ENCODE measurements at places on chromosomes 2 and 18.

- no peak for DNase-seq
Observed at GRCh38 chr18:48485828-48486405, 52.9 kb upstream of the CTIF start.

DNA sequence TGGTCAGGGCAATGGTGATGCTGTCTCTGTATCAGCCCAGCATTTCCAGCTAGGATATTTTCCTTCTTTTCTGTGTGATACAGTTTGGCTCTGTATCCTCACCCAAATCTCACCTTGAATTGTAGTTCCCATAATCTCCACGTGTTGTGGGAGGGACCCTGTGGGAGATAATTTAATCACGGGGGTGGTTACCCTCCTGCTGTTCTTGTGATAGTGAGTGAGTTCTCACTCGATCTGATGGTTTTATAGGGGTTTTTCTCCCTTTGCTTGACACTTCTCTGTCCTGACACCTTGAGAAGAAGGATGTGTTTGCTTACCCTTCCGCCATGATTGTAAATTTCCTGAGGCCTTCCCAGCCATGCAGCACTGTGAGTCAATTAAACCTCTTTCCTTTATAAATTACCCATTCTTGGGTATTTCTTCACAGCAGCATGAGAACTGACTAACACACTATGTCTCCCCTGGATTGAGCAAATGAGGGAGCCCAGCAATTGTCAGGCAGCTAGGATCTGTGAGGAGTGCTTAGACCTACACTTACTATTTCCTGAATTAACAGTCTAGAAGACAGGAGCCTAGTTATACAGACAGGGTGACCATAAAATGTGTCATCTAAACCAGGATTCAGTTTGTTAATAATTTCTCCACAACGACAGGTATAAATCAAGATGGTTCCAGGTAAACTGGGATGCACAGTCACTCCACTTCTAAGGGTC, 6.0 kb downstream of the SCN2A start:
- no peak for DNase-seq

DNA sequence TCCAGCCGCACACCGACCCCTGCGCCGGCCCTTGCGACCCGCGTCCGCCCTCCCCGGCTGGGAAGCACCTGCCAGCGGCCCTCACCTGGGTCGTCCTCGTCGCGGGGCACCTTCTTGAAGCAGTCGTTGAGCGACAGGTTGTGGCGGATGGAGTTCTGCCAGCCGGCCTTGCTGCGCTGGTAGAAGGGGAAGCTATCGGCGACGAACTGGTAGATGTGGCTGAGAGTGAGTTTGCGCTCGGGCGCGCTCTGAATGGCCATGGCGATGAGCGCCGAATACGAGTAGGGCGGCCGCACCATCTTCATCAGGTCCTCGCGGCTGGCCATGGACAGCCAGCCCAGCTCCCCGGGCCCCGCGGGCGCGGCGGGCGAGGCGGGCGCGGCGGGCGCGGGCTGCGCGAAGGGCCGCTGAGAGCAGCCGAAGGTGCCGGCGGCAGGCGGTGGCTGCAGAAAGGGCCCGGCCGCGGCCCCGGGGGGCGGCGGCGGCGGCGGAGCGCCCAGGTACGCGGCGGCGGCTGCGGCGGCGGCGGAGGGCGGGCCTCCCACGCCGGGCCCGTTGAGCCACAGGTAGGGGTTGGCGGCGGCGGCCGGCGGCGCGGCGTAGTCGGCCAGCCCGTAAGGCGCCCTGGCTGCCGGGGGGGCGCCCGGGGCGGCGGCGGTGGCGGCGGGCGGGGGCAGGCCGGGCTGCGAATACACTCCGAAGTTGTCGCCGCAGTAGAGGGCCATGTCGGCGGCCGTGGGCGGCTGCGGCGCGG, 505 bp downstream of the FOXI3 start:
- no peak for DNase-seq

GRCh38 chr2:127044165-127044718, 62.7 kb downstream of the BIN1 start:
- no peak for DNase-seq

DNA sequence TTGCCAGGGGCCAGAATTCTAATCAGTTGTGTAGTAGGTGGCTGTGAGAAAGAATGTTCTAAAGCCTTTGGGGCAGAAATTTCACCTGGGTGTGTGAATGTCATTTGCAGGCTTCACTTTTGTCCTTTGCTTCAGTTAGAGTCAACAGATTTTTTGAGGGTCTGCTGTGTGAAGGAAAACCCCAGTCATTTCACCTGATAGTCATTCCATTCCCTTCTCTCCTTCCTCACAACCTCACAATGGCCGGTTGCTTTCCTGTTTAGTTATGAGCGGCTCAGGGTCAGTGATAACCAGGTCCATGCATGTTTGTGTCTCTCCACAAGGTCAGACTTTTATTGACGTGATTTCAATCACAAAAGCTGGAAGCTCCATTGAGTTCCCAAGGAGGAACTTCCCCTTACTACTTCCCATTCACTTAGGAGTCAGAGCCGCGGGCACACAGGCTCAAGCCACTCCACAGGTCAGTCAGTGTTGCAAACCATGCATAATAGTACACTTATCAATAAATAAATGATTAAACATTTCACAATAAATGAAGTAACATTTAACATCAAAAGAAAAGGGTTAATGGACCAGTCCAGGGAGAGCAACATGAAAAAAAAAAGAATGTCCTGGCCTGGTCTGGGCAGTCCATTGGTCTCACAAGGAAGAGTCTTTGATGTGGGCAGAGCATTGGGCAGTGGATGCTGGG, 74.3 kb downstream of the NPAS2 start:
- no peak for DNase-seq

DNA sequence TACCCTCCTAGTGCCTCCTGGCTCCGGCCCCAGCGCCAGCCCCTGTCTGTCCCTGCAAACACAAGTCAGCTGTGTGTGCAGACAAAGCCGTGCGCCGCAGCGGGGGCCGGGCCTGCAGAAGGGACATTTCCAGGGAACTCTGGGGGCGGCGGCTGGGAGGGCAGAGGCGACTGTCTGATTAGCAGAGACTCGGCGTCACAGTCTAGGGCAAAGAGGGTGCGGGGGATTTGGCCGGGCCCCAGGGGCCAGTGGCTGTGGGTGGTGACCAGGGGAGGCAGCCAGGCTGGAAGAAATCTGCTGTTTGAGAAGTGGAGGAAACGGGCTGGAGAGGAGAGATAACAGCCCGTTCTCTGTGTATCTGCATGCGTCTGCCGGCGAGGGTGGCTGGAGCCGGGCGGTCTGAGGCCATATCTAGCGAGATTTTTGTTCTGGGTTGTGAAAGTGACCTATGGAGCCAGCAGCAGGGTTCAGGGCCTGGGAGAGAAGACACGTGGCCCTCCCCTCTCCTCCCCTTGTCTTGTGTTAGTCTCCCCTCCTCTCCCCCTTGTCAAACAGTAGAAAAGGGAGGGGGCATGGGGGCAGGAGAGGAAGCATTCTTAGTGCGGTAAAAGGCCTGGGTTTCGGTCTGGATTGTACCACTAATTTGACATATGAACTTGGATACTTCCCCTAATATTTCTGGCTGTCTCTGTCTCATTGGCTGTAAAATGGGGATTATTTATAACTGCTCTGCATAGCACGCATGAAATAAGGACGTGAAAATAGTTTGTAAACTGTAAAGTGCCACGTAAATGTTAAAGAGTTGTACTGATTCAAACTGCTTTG, 169.4 kb downstream of the SMAD7 start:
- peak; percentile 76 for DNase-seq

DNA sequence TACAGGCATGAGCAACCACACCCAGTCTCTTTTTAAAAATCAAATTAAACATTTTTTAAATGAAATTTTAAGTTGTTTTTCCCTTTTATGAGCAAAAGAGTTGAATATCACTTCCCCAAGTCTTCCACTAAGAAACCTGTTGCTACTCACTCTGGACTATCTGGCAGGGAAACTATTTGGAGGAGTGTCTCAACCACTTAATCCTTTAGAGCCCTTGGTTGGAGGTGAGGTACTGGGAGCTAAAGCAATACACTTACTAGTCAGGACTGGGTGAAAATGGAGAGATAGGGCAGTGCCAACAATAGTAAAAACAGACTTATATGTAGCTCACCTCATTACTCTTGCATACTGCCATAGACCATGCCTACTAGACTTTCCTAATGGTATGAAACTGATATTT, 135.5 kb downstream of the RND3 start:
- DNase-seq, result no peak

DNA sequence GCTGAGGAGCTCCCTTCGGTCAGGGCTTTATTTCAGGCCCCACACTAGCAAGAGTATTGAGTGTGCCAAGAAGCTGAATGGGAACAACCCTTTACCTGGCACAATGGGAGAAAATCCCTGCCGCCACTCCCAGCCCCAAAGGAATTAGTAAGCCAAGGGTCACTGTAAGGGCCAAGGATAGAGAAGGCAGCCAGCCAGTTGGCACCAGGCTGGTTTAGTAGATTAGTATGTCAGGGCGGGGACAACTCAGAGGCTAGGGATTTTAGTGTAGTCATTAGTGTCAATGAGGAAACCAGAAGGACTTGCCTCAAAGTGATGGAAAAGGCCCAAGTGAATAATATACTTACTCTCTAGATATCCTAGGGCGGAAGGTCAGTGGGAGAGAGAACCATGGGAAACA, 34.9 kb upstream of the CYP26B1 start:
- no peak for DNase-seq

DNA sequence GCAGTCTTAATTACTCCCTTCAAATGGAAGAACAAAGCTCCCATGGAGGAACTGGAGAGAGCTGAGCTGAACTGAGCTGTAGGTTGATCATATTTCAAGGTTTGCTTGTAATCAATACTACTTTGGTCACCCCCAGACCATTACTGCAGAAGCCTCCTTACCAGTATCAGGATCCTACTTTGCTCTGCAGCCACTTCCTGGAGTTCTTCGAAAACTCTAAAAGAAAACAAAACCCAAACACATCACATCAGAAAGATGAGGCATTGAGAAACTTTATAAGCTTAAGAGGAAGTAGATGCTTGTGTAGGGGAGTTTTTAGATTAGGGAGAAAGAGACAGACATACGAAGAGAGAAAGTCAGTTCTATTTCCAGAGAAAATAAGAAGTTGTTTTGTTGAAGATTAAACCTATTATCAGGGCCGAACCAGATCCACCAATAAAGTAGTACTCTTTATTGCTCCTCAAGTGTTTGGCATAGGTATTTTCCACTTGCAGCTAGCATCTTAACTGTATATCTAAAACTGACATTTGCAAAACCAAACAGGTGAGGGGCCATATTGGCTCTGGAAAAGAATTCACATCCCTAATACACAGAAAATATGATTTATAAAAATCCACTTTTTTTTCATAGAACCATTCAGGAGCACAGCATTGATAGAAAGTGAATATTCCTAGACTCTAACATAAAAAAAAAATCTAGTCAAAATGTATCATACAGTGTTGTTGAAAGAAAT, 166.9 kb upstream of the KLF7 start:
- DNase-seq, result no peak

DNA sequence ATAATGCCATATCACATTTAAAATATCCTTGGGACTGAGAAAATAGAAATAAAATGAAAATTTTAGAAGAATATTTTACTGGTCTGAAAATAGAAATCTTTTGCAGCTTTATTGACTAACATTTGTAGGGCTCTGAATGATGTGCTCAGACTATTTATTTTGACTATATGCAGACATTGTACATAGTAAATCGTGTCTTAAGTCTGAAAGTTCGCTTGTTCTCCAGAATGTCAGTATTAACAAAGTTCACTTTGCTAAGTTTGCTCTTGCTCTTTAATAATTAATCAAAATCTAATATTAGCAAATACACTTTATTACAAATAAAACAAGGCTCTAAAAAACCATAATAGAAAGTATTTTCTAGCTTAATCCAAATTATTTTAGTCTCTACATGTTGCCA, 219.8 kb downstream of the WDR7 start:
- no peak for DNase-seq

DNA sequence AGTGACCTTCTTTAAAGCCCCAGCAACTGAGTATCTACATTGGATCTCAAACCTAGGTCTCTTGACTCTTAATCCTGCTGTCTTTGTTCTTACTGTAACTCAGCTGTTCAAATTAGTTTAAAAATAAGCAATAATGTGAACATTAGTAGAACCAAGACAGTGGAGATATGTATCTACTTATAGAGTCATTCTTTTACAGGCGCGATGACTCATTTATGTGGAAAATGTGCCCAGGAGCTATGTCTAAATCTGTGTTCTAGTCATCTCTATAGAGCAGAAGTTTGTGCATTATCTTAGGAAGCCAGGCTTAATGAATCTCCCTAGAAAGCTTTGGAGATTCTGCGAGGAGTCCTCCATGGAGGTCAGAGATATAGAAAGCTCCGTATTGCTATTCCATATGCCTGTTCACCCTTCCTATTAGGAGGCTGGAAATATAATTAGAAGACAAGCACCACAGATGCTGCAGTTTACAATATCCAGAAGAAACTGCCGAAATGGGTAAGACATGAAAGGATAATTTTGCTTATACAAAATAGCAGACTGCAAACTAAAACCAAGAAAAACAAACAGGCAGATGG, 211.6 kb downstream of the TRIB2 start:
- DNase-seq, result no peak

DNA sequence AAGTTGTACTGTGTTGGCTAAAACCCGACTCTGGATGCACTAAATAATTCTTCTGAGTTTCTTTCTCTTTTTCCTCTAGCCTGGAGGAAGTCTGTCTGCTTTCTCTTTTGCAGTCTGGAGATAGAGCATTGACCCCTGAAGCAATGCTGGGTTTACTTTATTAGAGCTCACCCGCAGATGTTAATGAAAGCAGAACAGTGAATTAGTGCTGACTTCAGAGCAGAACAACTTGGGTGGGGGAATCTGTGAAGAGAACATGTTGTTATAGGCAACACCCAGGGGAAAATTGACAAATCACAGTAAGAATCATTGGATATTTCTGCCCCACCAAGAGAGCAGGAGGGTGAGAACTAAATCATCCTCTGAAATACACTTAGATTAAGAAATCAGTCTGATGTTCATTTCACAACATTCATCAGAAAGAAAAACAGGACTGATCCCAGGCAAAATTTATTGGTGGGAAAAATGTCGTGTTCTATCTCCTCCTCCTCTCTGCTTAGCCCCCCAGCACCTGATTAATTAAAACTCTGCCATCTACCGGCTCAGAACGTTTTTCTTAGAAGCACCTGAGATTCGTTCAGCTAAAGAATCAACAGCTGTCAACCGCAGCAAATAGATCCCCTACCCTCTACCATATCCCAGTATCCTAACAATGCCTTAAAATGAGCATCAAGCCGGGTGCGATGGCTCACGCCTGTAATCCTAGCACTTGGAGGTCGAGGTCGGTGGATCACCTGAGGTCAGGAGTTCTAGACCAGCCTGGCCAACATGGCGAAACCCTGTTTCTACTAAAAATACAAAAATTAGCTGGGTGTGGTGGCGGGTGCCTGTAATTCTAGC, 165.1 kb downstream of the FMNL2 start:
- DNase-seq, result no peak

- no peak for DNase-seq
Observed at GRCh38 chr18:79787865-79788733, 9.6 kb upstream of the KCNG2 start.

All from right renal cortex interstitium (tissue), 3 donors.